ENCODE measurements at places on chromosomes 7 and 10. TPM values are rescaled to one million over a fixed set of nuclear protein-coding genes. Genes with fewer than 3 reads are reported as not detected.

HOXA10 gene
- not detected for total RNA-seq

LRRD1 gene
- not detected for total RNA-seq

DNA sequence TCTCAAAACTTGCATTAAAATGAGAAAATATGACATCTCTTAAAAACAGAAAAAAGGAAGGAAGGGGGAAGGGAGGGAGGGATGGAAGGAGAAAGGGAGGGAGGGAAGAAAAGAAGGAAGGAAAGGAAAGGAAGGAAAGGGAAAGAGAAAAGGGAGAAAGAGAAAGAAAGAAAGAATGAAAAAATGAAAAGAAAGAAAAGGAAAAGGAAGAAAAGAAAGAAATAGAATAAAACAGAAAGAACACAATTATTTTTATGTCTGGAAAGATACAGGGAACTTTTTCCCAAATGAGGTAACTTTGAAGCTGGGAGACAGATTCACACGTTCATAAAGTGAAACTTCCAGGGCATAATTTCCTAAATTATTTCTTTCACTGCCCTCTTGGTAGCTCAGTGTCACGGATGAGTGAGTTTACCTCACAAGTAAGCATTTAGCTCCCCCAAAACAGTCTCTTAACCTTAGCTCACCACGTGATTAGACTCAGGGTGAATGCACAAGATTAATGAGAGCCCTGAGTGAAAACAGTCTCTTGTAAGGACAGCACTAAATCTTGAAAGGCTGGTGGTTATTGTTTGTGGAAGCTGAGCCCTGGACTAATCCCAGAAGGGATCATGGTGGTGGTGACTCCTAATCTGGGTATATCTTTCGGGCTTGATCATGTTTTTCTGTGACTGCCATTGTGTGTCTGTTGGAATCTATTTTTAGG, 74.1 kb upstream of the HDAC9 start:
- H3K4me3 ChIP-seq = no peak overlapping the region
- no peaks in the 10 kb centered on the region for H3K4me1 ChIP-seq
- no peak overlapping the region for H3K27ac ChIP-seq
- DNase-seq = no peak
- H3K27me3 ChIP-seq = peaks cover 1% of the 10 kb centered on the region

FAM180A gene
- total RNA-seq = not detected

BAIAP2L1 gene
- total RNA-seq = 3.2 TPM

OPALIN gene
- total RNA-seq = not detected

GRCh38 chr10:78915190-78915518, 153.6 kb upstream of the ZMIZ1 start:
- H3K36me3 ChIP-seq = no peaks in the 10 kb centered on the region
- H3K27me3 ChIP-seq = no peaks in the 10 kb centered on the region
- no peaks in the 10 kb centered on the region for H3K4me1 ChIP-seq

NRBF2 gene
- total RNA-seq = 21.7 TPM

- H3K27me3 ChIP-seq = no peaks in the 10 kb centered on the region
- no peak for DNase-seq
- no peak overlapping the region for H3K27ac ChIP-seq
- peaks cover 10% of the 10 kb centered on the region for H3K36me3 ChIP-seq
Observed at GRCh38 chr7:102093599-102094315, 192.9 kb upstream of the SH2B2 start.

H2BK1 gene
- total RNA-seq = not detected

GRCh38 chr10:2915412-2915811, 151.9 kb upstream of the PFKP start:
- no peak overlapping the region for H3K27ac ChIP-seq
- H3K36me3 ChIP-seq = no peaks in the 10 kb centered on the region
- H3K27me3 ChIP-seq = peaks cover 21% of the 10 kb centered on the region
- no peak overlapping the region for H3K4me3 ChIP-seq
- H3K4me1 ChIP-seq = no peaks in the 10 kb centered on the region

DNA sequence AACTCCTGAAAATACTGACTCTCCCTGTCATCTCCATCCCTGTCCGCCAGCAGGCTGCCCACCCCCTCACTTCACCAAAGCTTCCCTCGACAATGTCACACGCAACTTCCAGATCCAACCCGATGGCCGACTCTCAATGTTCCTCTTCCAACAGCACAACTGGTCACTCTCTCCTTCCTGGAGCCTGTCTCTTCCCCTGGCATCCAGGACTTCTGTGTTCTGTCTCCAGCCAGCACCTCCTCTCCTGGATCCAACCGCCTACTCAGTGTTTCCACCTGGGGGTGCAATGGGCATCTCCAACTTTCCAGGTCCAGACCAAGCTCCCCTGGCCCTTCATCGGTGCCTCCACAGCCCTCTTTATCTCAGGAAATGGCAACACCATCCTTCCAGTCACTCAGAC, 8.6 kb downstream of the CPA5 start:
- H3K4me3 ChIP-seq = no peak overlapping the region
- no peak for DNase-seq
- H3K4me1 ChIP-seq = peaks cover 22% of the 10 kb centered on the region
- H3K27me3 ChIP-seq = peaks cover 22% of the 10 kb centered on the region
- H3K27ac ChIP-seq = no peak overlapping the region

- peaks cover 91% of the 10 kb centered on the region for H3K36me3 ChIP-seq
- H3K4me3 ChIP-seq = peak overlapping the region; percentile 83
- H3K27ac ChIP-seq = peak overlapping the region; percentile 98
- peak; percentile 7 for DNase-seq
- H3K27me3 ChIP-seq = no peaks in the 10 kb centered on the region
Observed at GRCh38 chr10:6049031-6049400, 13.2 kb downstream of the IL2RA start.

GRCh38 chr10:101228153-101228965, 904 bp downstream of the LBX1 start:
- H3K4me3 ChIP-seq = peak overlapping the region; percentile 3
- no peaks in the 10 kb centered on the region for H3K36me3 ChIP-seq
- H3K27ac ChIP-seq = no peak overlapping the region

Measured in activated CD4-positive, alpha-beta memory T cell treated with anti-CD3 and anti-CD28 coated beads for 36 hours (primary cell).